ENCODE measurements at places on chromosomes 11 and 22.
A peak's percentile ranks its signal among the peaks of the same experiment; 100 is the strongest.

- no peak for DNase-seq
These were observed 76.9 kb upstream of the SLC6A5 start for GRCh38 chr11:20522536-20522935.

DNA sequence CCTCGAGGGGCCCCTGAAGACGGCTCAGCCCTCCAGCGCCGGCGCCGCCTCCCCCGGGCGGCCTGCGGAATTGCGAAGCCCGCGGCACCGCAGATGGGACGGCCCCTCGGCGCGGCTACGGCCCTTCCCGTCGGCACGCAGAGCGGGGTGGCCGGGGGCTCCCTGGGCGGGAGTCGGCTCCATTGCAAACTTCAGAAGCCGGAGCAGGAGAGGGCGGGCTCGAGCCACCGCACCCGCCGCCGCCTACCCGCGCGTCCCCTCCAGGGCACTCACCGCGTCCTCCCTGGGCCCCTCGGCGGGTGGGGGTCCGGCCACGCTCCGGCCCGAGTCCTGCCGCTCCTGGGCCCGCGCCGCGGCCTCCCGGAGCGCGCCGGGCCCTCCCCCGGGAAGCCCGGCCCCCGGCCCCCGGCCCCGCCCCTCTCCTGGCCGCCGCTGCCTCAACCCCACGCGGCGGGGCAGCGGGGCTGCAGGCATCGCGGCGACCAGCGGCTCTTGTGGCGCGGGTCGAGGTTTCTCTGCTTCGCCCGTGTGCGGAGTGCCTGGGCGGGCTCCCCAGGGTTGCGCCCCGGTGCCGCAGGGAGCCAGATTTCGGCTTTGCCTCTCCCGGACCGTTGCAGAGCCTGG lies at the start of gene PACSIN3:
Gene PACSIN3 (minus strand): TSS at position 359 of the 624 bp plus-strand sequence. CDS start 3,707 bp downstream, outside the sequence.
- no peak for DNase-seq

- DNase-seq, result no peak
These were observed 4.6 kb downstream of the GNB1L start for GRCh38 chr22:19849835-19850762.

GRCh38 chr11:2096919-2097301 lies 42.3 kb downstream of the IGF2 start:
- DNase-seq, result no peak

- DNase-seq, result no peak
These were observed 7.2 kb upstream of the CBX6 start for GRCh38 chr22:38879108-38879729.

GRCh38 chr11:75583718-75584658 lies 21.9 kb downstream of the SERPINH1 start:
- no peak for DNase-seq

DNA sequence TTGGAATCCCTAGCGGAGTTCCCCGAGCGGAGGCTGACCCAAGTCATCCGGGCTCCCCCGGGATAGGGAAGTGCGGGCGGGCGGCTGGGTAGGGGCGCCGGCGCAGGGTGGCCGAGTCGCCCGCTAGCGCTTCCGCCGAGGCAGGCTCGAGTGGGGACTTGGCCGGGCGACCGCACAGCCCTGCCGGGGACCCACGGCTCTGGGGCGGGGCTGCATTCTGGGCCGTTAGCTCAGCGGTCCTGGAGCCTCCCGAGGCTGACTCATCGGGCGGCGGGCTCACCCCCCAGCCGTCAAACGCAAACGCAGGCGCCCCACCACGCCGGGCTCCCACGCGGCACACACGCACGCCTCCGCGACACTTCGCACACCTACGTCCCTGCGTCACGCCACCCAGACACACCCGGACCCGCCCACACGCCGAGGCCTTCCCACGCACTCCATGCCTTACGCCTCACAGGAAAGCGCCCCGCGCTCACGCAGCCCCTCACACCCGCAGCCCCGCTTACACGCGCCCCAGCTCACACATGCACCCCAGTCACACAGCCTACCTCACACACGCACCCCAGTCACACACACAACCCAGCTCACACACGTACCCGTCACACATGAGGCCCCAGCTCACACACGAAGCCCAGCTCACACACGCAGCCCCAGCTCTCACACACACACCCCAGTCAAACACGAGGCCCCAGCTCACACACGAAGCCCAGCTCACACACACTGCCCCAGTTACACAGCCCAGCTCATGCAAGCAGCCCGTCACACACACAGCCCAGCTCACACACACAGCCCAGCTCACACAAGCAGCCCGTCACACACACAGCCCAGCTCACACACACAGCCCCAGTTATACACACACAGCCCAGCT lies 1.2 kb downstream of the PHLDB1 start:
- peak; percentile 69 for DNase-seq

GRCh38 chr11:58433638-58434203 lies 5.8 kb upstream of the OR5B2 start:
- DNase-seq, result no peak

DNA sequence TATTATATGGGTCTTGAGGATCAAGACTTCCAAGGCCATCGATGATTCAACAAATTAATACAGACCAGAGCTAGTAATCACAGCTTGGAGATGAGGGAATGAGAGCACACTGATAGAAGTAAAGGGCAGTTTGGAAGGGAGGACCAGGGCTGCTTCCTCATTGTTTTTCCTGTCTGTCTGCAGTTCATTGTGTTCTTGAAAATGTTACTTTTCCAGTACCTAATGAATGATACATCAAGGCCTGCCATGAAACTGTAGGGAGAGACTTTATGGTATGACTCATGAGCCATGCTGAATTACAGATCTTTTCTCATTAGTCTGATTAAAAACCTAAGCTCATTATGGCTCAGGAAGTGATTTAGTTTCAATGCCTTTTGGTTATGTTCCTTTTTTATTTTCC lies 855.6 kb downstream of the KCNA4 start:
- DNase-seq, result no peak

GRCh38 chr22:24938741-24939341 lies 7.7 kb downstream of the LHFPL7 start:
- DNase-seq, result peak; percentile 50

GRCh38 chr22:19733755-19734154 lies 10.4 kb downstream of the GP1BB start:
- DNase-seq, result no peak

GRCh38 chr11:58513747-58514367 lies 6.0 kb upstream of the OR5B21 start:
- no peak for DNase-seq

GRCh38 chr11:63553759-63554158 lies 9.4 kb downstream of the PLAAT2 start:
- peak; percentile 83 for DNase-seq

GRCh38 chr11:9962722-9963121 lies 298.8 kb downstream of the SWAP70 start:
- DNase-seq, result no peak

DNA sequence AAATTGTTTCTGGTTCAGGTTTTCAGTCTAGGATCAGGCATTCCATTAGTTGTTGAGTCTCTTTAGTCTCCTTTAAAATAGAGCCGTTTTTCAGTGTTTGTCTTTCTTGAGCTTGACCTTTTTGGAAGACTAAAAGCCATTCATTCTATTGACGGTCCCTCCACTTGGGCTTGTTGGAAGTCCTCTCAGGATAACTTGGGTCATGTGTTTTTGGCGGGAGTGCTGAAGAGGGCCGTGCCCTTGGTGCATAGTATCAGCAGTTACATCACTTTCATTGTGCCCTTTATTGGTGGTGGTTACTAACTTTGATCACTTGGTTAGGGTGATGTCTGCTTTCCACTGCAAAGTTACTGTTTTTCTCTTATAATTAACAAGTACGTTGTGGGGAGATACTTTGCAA lies 20.8 kb downstream of the CECR2 start:
- no peak for DNase-seq

GRCh38 chr22:11253000-11253511 lies 4274.9 kb upstream of the OR11H1 start:
- DNase-seq, result no peak

- DNase-seq, result no peak
These were observed 2.2 kb downstream of the SPI1 start for GRCh38 chr11:47376107-47376524.

DNA sequence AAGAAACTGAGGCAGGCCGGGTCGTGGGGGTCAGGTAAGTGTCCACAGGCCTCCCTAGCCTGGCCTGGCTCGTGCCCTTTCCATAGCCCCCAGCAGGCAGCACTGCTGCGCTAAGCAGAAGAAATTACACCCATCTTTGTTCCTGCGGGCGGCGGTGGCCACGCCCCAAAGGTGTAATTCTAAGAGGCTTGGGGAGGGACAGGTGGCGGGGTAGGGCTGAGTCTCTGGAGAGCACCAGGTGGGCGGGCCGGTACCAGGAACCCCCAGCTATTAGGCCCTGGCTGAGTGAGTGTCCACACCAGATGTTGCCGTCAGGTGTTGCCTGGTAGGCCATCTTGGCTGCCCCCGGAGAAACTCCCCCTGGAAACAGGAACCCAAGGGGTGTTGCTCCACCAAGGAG lies 12.3 kb upstream of the ARAP1 start:
- no peak for DNase-seq

GRCh38 chr11:118098996-118099837 lies 12.5 kb upstream of the SMIM35 start:
- DNase-seq, result no peak

DNA sequence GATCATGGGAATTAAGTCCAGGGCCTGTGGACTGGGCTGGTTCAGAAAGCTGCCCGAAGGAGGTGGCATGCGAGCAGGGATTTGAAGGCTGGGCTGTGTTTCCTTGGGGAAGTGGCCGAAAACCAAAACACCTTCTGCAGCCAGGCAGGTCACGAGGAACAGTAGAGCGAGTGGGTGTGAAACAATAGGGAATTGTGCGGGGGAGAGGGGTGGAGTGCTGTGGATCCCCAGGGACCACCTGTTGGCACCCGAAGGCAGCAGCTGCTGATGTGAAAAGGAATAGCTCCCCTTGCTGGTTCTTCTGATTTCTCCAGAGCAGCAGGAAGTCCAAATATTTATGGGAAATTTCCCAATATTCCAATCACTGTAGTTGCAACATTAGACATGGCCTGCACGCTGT lies 24.6 kb downstream of the TP53I11 start:
- DNase-seq, result no peak

DNA sequence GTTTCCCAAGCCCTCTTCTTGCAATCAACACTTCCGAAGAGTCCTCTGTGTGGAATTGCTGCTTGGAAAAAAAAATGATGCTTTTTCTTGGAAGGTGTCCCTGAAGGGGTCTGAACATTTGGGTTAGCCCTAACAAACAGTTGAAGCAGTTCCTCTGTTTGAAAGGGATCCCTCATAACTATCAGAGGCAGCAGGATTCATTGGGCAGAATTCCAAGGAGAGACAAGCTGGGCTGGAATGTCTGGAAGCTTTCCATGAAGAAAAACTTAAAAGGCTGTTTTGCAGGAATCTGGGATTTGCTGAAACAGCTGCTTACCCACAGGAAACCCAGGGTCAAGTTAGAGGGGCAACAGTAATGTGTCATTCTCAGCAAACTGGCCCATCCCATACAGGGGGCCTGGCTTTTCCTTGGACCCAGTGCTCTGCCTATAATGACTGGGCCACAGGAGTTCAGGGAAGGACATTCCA lies 3.1 kb downstream of the CSNK2A3 start:
- no peak for DNase-seq

DNA sequence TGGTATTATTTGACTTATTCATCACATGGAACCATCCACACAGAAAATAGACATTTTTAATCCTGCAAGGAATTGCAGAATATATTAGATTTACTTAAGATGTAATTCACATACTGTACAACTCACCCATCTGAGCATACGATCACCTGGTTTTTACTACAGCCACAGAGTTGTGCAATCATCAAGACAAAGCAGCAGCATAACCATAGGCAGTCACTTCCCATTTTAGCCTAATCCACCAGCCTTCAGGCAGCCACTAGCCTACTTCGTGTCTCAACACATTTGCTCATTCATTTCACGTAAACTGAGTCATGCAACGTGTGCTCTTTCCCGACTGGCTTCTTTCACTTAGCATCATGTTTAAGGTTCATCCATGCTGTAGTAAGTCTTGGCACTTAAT lies 23.0 kb downstream of the PIWIL3 start:
- no peak for DNase-seq

DNA sequence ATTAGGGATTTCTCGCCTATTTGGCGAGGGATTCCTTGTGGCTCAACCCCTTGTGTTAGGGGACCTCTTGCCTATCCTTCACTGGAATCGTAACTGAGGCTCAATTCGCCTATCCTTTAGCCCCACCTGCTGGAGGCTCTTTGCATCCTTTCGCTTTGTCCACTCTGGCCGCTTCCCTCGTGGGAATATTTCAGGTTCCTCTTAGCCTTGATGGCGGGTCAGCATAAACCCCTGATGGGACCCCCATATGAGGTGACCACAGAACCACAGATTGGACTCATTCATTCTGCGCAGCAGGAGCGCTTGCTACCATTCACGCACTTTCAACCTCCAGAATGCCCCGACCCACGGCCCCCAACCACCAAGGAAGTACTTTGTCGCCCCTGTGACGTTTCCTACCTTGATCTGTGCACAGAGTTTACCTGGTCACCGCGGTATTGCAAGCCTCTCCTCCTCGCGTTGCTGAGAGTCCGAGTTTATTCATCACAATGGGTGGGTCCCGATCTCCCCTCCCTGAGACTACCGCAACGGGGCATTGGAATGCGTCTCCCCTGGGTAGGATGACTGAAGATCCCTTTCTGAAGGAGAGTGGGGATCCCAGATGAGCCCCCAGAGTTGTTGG lies at the start of gene OR52N2:
Gene OR52N2 (plus strand): TSS at position 425 of the 622 bp plus-strand sequence. CDS start 11,412 bp downstream, outside the sequence.
- peak; percentile 82 for DNase-seq

DNA sequence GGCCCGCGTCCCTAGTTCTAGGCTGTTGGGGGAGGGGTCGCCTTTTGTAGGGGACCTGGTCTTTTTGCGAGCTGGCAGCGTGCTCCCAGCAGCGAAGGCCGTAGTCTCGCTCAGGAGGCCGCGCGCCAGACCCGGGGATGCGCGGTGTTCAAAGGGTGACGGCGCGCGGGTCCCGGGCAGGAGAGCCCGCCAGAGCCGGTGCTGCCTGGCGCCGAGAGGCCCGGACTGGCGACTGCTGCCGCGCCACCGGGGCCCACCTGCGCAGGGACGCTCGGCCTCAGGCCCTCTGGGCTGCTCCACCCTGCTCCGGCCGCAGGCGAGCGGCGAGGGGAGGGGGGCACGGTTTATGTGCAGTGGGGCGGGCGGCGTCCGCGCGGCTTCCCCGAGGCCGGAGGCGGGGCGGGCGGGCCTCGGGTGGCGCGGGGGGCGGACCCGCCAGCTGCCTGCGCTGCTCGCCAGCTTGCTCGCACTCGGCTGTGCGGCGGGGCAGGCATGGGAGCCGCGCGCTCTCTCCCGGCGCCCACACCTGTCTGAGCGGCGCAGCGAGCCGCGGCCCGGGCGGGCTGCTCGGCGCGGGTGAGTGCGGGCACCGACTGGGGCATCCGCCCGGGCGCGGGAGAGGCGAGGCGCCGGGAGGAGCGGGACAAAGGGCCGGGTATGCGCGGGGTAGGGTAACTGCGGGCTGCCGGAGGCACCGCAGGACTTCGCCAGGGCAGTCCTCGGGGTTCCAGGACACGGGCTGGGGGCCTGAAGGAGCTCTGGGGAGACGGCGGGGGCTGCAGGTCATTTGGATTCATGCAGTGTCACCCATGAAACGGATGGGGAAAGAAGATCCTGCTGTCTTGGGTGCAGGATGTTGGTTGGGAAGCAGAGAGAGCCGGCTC lies at the start of gene PRSS23:
Gene PRSS23 (plus strand): TSS at position 467 of the 884 bp plus-strand sequence. CDS start 7,102 bp downstream, outside the sequence.
- DNase-seq, result peak; percentile 52
